Astrocyte of the spinal cord (primary cell): ENCODE measurements at places on chromosomes 5 and 9.

DNA sequence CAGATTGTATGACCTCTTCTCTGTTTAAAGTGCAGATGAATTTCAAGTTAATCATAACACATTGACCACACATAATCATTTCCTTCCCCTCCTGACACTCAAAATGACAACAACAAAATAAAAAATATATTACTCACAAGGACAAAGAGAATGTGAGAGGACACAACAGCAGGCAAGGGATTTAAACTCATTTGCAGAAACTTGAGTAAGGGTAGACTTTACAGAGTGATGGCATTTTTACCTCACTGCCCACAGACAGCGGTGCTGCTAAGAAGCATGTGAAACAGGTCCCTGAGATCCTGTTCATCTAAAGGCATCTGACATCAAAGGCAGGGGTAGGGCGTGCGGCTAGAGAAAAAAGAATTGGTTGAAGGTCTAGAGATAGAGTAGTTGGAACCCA lies 99.0 kb downstream of the TRIM36 start:
- no peak for DNase-seq

DNA sequence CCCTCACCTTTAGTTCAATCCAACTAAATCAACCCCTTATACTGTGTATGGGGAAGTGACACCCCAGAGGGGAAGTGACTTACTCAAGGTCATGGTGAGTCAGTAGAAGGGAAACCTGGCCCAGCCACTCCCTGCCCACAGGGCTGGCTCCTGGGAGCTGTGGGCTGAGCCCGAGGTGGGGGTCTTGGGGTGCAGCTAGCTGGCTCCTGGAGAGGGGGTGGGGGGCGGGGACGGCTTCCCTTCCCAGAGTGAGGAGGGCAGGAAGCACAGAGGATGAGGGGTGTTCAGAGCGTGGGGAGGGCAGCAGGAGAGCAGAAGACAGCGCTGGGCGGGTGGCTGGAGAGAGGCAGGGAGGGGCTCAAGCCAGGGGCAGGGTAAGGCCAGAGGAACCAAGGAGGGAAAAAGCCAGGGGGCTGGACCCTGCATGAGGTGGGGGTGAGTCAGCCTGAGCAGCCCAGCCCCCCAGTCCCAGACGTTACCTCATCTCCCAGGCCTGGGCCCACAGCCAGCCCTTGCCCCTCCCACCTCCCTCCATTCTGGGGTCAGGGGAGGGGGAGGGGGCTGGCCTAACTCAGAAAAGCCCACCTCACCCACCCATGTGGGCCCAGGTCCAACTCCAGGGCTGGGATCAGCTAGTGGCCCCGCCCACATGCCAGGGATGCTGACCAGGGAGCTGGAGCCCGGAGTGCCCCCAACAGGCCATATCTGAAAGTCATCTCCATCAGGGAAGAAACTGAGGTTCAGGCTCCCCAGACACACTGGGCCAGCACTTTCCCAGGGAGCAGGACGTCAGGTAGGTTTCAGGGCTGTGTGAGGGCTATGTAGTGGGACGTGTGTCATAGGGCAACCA lies 2.8 kb downstream of the PDLIM7 start:
- DNase-seq, result peak; percentile 96

DNA sequence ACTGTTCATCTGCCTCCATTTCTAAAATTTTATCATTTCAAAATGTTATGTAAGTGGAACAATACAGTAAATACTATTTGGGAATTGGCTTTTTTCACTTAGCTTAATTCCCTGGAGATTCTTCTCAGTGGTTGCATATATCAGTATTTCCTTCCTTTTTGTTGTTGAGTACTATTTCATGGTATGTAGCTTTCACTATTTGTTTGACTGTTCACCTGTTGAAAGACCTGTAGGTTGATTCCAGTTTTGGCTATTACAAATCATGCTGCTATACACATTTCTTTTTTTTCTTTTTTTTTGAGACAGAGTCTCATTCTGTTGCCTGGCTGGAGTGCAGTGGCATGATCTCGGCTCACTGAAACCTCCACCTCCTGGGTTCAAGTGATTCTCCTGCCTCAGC lies 33.0 kb upstream of the PWWP2A start:
- DNase-seq, result no peak

DNA sequence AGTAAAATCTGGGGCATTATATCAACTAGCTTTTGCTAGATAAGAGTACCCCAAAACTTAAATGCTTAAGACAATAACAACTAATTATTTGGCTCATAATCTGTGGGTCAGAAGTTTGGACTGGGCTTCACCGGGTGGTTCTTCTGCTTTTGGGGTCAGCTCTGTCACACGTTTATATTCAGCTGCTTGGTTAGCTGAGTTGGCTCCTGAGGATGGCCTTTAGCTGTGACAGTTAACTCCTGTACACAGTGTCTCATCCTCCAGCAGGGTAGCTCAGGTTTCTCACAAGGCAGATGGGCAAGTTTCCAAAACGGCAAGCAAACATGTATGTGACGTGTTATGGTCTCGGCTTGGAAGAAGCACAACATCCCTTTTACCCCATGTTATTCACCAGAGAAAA lies 488.2 kb downstream of the TLE4 start:
- DNase-seq, result no peak

DNA sequence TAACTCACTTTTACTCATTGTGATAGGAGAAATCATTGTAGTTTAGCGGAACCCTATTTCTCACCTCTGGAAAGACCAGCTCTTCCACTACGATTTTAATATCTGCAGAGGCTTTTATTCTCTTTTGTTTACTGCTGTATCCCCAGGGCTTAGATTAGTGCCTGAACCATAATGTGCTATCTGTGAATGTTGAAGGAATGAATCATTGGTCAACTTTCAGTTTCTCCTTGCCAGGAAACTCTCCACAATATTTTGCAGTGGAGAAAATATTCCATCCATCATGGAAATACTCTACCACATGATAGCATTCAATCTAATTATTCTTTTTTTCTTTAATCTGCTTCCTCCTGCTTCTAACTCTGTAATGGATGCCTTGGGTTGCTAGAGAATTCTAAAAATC lies 263.5 kb upstream of the PTPRD start:
- peak; percentile 35 for DNase-seq

DNA sequence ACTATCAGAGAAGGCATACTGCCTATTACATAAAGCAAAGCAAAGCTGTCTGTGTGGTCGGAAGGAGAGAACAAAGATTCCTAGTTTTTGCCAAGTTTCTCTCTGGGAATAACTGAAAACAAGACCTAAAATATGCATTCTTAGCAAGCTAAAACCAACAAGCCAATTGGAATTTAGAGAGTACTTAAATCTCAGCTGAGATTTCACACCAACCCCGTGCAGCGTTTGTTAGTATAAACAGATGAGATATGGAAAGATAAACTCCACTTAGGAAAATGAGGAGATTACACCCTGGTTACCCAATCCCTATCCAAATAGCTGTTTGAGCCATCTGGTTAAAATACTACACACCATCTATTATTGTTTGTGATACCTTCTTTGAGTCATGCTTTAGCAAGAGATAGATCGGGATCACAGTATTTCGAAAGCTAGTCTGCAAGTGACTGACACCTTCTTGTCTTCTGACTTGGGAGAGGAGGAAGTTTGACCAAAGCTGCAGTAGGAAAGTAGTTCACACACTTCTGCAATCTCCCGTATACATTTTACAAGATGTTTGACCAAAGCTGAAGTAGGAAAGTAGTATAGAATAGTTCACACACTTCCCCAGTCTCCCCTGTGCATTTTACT lies 18.2 kb downstream of the FAF2 start:
- DNase-seq, result peak; percentile 33

DNA sequence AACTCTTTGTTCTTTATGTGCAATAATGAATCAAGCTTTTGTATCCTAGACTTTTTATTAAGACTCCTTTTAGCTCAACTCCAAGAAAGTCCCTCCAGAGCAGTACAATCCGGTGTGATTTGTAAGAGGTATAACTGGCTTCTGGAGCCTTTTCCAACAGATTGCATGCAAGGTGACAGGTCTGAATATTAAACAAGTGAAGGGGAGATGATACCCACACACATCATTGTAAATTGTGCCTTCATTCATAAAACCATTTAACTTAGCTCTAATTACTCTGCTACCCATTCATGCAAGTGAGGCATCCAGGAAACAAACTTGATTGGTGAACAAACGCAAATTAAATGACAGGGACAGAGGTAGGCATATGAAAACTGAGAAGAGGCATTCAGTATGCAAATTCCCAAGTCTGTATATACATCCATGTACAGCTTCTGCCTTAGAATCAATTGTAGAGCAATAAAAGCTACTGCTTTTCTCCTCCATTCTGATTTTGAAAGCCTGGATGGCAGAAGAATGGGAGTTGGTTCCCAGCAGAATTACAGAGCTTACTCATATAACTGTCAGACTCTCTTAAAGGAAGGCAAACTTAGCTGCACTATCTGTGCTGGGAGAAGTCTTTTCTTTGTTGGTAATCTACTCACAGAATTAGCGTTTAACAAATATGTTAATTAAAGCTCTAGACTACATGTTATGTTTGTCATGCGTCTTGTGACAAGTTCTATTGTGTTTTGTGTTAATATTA lies 261.0 kb upstream of the CDH6 start:
- no peak for DNase-seq

DNA sequence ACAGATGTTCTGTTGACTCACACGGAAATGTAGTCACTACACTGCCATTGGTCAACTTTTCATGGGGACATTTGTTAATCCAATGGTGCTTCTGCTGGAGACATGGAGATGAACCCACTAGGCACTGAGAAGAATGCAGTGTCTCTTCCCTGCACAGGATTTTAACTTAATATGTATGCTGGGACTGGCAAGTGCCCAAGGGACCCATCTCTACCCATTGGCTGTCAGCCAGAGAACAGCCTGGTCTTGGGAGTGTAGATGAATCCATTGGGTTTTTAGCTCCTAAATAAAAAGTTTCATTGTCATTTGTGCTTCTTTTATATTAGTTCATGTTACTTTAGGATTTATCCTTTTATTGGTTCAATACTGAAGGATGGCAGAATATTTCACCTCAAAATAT lies 195.8 kb upstream of the CDH6 start:
- no peak for DNase-seq

DNA sequence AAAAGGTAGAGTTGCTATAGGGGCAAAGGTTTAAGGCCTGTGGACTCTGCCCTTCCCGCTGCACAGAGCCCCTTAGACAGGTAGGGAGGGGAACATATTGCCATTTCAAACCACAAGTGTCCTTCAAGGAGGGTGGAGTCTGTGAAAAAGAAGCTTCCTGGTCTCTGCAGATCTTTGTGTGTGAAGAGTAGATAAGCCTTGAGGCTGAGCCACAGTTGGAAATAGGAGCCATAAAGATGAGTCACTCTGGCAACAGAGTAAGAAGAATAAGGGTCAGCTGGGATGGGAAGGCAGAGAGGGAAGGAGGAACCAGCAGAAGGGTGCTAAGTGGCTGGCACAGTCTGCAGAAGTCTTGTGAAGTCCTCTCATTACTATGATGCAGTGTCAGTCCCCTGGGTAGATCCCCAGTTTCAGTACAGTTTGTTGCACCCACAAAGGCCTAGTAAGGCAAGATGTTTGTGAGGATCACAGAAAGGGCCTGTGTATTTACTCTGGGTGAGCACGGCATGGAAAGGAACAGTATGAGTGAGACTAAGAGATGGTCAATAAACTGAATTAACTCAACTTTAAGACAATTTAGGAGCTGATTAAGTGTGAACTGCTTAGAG lies 18.1 kb downstream of the GRXCR2 start:
- peak; percentile 81 for DNase-seq
